Left colon (tissue), 2 donors: ENCODE measurements at places on chromosomes 4 and X. TPM values are rescaled to one million over a fixed set of nuclear protein-coding genes. Genes with fewer than 3 reads are reported as not detected.

GRCh38 chr4:106679063-106679462, 310.5 kb upstream of the GIMD1 start:
- DNase-seq = no peak

DNA sequence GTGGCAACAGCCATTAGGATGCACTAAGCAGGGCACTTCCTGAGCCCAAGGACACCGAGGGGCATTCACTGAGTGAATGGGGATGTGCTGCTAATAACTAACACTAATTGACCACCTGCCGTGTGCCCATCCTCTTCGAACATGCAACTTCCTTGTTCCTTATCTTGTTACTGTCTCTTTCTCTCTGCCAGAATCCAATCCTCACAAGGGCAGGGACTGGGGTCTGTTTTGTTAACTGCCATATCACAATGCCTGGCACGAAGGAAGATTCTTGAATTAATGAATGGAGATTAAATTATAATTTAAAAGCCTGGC, 1.3 kb downstream of the ERAS start:
- no peak for DNase-seq

AWAT2 gene
- total RNA-seq = not detected

GRCh38 chrX:72467135-72467534, 105.5 kb downstream of the HDAC8 start:
- no peak for DNase-seq

GRCh38 chr4:187256897-187257296, 533.2 kb upstream of the FAT1 start:
- no peak for DNase-seq

GRCh38 chr4:63211776-63212479, 1197.3 kb downstream of the TECRL start:
- DNase-seq = no peak

- no peak for DNase-seq
Observed at GRCh38 chr4:68077737-68078136, 51.9 kb downstream of the TMPRSS11F start.

- no peak for DNase-seq
Observed at GRCh38 chr4:164617426-164617825, 136.5 kb upstream of the SMIM31 start.

- no peak for DNase-seq
Observed at GRCh38 chr4:88147799-88148217, 10.6 kb downstream of the ABCG2 start.

- DNase-seq = no peak
Observed at GRCh38 chrX:34638116-34638515, 19.0 kb downstream of the TMEM47 start.

GYPE gene
- total RNA-seq = 0.18 TPM

DNA sequence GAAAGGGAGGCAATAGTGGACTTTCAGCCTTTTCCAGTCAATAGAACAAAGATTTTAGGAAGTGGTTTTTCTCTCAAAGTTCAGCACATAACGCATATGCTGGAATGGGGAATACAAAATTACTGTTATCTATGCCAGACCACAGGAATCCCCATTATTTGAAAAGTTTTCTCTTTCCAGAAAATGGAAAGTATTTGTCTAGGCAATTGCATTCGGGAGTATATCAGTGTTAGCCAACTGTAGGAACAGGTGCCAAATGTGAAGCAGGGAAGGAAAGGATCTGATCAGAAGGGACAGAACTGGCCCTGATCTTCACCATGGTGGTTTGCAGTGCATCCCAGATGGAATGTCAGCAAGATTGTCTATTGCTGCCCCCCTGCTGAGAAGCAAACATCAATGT, 213.6 kb downstream of the CPE start:
- no peak for DNase-seq

DNA sequence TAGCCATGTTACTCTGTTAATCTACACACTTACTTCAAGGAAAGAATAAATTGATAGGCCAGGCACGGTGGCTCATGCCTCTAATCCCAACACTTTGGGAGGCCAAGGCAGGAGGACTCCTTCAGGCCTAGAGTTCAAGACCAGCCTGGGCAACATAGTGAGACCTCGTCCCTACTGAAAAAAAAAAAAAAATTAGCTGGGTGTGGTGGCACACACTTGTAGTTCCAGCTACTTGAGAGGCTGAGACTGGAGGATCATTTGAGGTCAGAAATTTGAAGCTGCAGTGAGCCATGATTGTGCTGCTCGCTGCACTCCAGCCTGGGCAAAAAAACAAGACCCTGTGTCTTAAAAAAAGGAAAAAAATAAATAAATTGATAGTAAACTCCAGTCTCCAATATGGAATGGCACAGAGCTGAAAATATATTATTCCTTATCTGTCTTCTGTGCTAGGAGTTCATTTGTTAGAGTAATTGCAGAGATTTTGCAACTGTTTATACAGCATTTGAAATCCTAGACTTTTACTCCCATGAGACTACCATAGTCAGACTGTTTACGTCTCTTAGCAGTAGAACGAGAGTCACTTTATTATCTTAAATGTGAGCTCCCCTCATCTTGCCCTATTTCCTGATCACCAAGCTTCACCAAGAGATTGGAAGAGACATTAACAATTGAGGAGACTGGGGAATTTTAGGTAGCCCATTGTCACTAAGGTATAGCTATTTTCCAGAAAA, 18.8 kb upstream of the TMEM131L start:
- no peak for DNase-seq

USP17L17 gene
- not detected for total RNA-seq
